ENCODE measurements at places on chromosomes 3 and 15. TPM values are rescaled to one million over a fixed set of nuclear protein-coding genes. Genes with fewer than 3 reads are reported as not detected.

DNA sequence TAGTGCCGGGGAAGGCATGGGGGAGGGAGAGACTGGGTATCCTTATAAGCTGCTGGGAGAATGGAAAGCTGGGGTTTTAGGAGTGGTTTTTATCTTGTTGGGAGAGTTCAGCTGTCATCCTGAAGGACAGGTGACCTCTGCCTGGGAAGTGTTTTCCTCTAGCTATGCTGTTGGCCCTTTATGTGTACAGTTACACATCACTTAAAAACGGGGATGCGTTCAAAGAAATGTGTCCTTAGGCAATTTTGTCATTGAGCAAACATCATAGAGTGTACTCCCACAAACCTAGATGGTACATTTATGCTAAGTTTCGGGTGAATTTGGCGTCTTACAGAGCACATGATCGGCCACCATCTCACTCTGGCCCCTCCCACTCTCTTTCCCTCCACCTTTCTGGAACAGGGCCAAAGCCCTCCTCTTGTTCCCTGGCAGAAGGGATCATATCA, 164.3 kb upstream of the NUDT16 start:
- H3K27ac ChIP-seq, result peak overlapping the region; percentile 5
- no peaks in the 10 kb centered on the region for H3K27me3 ChIP-seq
- no peak for DNase-seq
- no peaks in the 10 kb centered on the region for H3K36me3 ChIP-seq
- peak overlapping the region; percentile 11 for H3K4me3 ChIP-seq
- H3K4me1 ChIP-seq, result peaks cover 18% of the 10 kb centered on the region

The TMEM266 gene
- 0.21 TPM for total RNA-seq

- H3K27ac ChIP-seq, result no peak overlapping the region
- no peaks in the 10 kb centered on the region for H3K4me1 ChIP-seq
- no peak overlapping the region for H3K4me3 ChIP-seq
- no peaks in the 10 kb centered on the region for H3K36me3 ChIP-seq
- H3K27me3 ChIP-seq, result no peaks in the 10 kb centered on the region
Measured at GRCh38 chr3:190840146-190840545, 22.3 kb downstream of the GMNC start.

GRCh38 chr3:45168451-45168850, 22.3 kb upstream of the CDCP1 start:
- peaks cover 19% of the 10 kb centered on the region for H3K4me1 ChIP-seq
- H3K27me3 ChIP-seq, result no peaks in the 10 kb centered on the region
- no peak overlapping the region for H3K4me3 ChIP-seq

DNA sequence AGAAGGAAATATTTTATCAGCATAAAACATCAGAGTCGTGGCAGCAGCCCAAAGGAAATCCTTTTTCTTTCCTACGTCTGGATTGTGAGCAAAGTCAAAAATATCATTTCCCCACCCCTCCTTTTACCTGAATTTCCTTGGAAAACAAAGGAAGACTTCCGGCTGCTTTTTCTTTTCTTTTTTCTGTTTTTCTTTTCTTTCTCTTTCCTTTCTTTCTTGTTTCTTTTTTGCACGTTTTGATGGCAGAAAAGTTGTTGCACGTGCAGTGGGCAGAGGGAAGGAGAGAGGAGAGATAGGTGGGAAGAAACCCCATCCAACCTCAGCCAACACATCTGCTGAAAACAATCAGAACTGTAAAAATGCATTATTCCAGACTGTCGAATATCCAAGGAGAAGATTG, 544 bp upstream of the MYO1E start:
- no peaks in the 10 kb centered on the region for H3K27me3 ChIP-seq
- peak overlapping the region; percentile 91 for H3K4me3 ChIP-seq
- H3K4me1 ChIP-seq, result peaks cover 20% of the 10 kb centered on the region

DNA sequence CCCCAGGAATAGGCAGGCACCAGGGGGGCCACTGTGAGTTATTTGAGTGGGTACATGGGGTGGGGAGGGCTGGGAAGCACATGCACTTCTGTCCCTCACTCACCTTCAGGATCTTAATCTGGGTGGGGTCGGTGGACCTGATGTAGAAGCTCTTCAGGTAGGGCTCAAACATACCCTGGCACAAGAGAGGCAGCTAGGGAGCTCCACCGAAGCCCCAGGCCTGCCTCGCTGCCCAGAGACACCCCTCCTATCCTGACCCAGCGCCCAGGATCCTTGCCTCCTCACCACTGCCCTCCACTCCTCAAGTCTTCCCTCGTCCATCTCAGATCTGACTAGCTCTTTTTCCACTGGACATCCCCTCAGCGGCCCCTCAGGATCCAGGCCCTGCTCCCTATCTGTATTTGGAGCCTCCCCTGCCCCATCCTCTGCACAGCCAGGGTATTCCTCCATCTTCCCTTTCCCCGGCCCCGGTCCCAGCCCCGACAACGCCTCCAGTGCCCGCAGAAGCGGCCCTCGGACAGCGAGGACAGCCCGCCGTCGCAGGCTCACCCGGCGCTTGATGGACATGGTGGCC, 30.0 kb downstream of the AP3B2 start:
- H3K36me3 ChIP-seq, result no peaks in the 10 kb centered on the region
- H3K27me3 ChIP-seq, result peaks cover 8% of the 10 kb centered on the region
- H3K4me3 ChIP-seq, result peak overlapping the region; percentile 52

The SPTSSB gene
- 3.7 TPM for total RNA-seq

The LYZL4 gene
- not detected for total RNA-seq

DNA sequence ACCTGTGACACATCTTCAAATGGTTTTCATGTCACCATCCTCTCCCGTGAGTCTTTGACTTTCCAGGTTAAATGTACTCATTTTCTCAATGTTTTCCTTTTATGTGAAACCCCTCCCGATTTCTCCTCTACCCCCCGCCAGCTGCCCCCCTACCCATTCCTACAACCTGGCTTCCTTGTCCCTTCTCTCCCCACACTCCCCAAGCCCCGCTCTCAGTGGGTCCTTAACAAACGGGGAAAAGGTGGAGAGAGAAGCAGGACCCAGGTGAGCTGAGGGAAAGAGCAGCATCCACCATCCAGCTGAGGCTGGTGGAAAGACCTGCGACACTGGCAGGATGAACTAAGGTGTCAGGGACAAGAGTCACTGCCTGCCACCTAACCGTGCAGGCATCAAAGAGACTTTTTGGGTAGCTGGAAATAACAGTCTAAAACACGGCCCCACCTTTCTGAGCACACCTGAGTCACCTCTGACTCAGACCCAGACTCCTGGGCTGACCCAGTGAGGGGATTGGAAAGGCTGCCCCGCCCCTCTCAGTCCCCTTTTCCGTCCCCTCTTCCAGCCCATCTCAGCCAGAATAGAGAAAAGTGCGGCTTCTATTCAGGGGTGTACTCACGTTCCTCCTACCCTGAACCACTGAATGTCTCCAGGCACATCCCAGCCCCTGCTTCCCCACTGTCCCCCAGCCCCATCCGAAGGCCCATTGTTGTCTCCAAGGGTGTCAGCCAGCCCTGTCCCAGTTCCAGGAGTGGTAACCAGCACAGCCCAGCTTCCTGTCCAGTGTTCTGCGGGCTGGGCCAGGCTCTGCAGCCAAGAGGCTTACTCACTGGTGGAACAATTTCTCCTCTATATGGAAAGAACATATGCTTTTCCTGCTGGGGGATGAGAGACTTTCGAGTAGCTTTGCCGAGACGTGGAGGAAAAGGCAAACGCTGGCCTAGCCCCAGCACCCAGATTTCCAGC, 20.4 kb downstream of the ISG20 start:
- no peak overlapping the region for H3K27ac ChIP-seq
- H3K4me3 ChIP-seq, result no peak overlapping the region
- DNase-seq, result no peak

GRCh38 chr3:71026634-71027578, 556.6 kb downstream of the FOXP1 start:
- H3K4me1 ChIP-seq, result no peaks in the 10 kb centered on the region
- H3K27ac ChIP-seq, result no peak overlapping the region
- no peaks in the 10 kb centered on the region for H3K27me3 ChIP-seq
- DNase-seq, result peak; percentile 32

- no peaks in the 10 kb centered on the region for H3K27me3 ChIP-seq
- H3K4me1 ChIP-seq, result no peaks in the 10 kb centered on the region
- no peak overlapping the region for H3K27ac ChIP-seq
- no peaks in the 10 kb centered on the region for H3K36me3 ChIP-seq
- no peak overlapping the region for H3K4me3 ChIP-seq
Measured at GRCh38 chr3:148202386-148202785, 495.3 kb upstream of the AGTR1 start.

DNA sequence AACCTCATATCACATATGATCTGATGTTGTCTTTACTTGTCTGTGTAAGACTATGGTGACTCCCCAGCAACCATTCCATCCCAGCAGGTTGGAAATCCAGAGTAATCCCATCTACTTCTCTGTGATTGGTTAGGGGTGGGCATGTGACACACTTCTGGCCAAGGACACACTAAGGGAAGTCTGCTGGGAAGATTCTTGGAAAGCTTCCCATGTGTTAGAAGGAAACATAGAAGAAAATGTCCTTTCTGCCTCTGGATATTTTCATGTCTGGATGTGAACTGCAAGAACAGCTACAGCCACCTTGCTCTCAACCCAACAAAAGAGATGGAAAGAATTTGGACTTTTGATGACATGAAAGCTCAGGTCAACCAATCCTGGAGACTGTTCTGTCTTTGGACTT, 2.6 kb upstream of the UBE2Q2 start:
- no peak overlapping the region for H3K4me3 ChIP-seq
- H3K4me1 ChIP-seq, result peaks cover 12% of the 10 kb centered on the region
- no peak overlapping the region for H3K27ac ChIP-seq
- H3K36me3 ChIP-seq, result no peaks in the 10 kb centered on the region
- no peaks in the 10 kb centered on the region for H3K27me3 ChIP-seq

- no peak overlapping the region for H3K4me3 ChIP-seq
- peak overlapping the region; percentile 34 for H3K27ac ChIP-seq
- H3K27me3 ChIP-seq, result no peaks in the 10 kb centered on the region
Measured at GRCh38 chr3:12317914-12318313, 29.0 kb downstream of the PPARG start.

Measured in Panc1 (cell line).